ENCODE measurements at places on chromosomes 3 and 15. TPM values are rescaled to one million over a fixed set of nuclear protein-coding genes. Genes with fewer than 3 reads are reported as not detected.

WDR82 gene
- total RNA-seq, result 83.1 TPM

SPINT1 gene
- total RNA-seq, result 0.56 TPM

EPHA3 gene
- 1.7 TPM for total RNA-seq

LYZL4 gene
- 0.18 TPM for total RNA-seq

ILDR1 gene
- total RNA-seq, result not detected

TMOD3 gene
- 63.3 TPM for total RNA-seq

GRM2 gene
- total RNA-seq, result 0.09 TPM

CDHR4 gene
- not detected for total RNA-seq

GHSR gene
- not detected for total RNA-seq

Measured in endothelial cell of coronary artery (primary cell).